ENCODE measurements at places on chromosomes 3 and 15.

DNA sequence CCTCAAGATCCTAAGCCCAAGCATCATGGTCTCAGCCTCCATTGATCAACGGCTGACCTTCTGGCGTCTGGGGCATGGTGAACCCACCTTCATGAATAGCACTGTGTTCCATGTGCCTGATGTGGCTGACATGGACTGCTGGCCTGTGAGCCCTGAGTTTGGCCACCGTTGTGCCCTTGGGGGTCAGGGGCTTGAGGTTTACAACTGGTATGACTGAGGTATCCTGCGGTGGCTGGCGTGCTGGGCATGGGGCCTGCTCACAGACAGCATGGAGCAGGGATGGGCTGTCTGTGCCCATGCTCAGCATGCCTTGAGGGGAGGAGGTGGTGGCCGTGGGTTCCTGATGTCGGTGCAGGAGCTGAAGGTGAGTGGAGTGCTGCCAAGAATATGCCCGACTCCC is 3.3 kb downstream of the DALRD3 start:
- no peak for DNase-seq

- DNase-seq = no peak
Measured at GRCh38 chr3:135759651-135760050, 205.9 kb upstream of the PPP2R3A start.

DNA sequence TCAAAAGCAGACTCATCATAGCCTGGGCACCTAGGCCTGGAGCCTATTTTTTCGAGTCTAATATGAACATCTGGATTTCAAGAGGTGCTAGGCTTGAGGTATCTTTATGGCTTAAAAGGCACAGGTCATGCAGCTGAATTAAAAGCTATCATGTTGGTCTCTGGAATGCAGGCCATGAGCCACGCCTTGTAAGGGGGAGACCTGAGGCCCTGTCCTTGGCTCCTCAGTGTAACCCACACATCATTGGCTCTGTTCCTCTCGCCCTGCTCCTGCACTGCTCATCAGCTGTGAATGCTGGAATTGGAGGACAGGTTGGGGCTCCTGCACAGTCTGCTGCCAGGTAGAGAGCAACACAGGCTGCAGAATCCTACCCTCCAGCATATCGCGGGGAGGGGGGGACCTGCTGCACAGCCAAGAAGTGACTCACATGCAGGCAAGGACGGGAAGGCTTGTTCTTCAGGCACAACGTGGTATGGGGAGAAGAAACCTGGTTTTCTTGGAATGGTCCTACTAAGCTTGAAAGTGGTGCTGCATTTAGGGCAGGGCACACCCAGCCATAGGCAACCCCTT is 146.0 kb downstream of the CHST2 start:
- DNase-seq = no peak

DNA sequence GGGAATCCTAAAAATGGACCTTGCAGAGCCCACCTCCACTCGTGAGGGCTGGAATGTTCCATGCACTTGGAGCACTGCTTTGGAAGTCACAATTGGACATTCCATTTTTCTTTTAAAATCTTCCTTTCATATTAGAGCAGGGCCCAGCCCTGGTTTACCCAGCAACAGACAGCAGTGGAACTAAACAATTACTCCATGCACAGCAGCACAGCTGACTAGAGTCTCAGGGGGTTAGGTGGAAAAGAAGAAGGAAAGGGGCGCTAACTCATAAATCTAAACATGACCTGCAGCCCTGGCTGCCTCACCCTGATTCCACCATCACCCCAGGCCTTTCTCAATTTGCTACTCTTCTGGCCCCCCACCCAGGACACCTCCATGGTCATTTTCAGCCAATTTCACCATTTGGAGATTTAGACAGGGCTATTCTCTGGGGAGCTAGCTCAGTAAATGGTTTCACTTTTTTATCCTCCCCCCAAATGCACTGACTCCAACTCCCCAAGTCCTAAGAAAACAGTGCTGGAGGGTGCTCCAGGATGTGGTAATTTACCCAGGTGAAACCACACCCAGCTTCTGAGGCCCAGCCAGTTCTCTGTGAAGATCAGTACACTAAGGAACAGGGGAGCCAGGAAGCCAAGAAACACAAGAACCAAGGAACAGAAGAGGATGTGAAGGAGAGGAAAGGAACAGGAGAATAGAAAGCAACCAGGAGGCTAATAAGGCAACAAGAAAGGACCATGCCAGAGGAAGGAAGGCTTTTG is 1.6 kb upstream of the LRRC31 start:
- no peak for DNase-seq

DNA sequence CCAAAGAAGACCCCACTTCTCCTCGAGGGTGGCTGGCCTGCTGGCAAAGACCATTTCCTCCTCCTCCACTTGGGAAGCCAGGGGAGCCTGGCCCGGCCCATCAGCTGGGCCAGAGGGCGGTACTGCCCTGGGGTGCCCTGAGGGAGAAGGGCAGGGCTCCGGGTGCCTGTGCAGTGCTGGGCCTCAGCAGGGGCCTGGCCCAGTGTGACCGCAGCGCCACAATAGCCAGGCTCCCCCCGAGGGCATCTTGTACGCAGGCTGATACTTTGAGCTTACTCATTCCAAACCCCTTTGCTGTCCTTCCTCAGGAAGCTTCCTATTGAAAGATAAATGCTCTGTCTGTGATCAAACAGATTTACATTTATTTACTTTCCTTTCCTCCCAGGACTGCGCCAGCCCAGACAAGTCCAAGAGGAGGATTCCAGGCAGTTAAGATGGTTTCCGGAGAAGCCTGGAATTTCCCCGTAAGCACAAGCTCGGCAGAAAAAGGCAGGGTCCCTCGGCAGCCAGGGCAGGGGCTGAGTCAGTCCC is 240.1 kb downstream of the XXYLT1 start:
- no peak for DNase-seq

DNA sequence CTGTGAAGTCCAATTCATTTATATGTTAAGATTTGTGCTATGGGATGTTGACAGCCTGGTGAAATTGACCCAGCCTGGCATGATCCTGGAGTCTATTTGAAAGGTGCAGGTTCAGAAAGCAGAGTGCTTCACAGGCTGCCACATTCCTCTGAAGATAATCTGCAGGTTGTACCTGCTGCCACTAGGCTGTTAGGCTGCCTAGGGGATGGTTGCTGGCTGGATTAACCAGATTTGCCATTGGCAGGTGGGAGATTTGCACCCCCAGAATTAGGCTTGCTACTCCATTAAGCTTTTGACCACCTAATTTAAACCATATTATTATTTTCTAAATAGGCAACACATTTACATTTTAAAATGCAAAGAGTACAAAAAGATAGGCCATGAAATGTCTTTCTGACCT is 85.8 kb upstream of the RASGRP1 start:
- no peak for DNase-seq

GRCh38 chr3:43906849-43907507 is 216.2 kb downstream of the ABHD5 start:
- no peak for DNase-seq

DNA sequence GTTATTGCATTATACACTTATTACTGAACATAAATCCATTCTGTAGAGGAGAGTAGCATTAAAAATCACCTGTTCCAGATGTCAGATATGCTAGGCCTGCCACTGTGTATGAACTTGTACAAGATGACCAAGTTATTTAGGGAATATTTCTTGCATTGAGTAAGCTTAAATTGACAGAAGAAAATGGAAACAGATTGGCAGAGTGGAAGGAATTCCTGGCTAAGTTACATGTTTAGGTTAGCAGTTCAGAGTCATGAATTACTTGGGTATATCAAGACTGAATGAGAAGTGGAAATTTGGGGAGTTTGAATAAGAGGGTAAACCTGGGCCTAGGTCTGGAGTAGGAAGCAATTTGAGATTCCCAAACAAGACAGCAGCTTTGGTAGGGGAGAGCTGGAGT is 44.6 kb downstream of the ARHGAP31 start:
- DNase-seq = no peak

GRCh38 chr15:52150871-52151270 is 38.3 kb upstream of the BCL2L10 start:
- DNase-seq = no peak

- DNase-seq = no peak
Measured at GRCh38 chr3:52047295-52047960, 8.9 kb downstream of the DUSP7 start.

- no peak for DNase-seq
Measured at GRCh38 chr3:100634493-100635272, 25.3 kb downstream of the ADGRG7 start.

DNA sequence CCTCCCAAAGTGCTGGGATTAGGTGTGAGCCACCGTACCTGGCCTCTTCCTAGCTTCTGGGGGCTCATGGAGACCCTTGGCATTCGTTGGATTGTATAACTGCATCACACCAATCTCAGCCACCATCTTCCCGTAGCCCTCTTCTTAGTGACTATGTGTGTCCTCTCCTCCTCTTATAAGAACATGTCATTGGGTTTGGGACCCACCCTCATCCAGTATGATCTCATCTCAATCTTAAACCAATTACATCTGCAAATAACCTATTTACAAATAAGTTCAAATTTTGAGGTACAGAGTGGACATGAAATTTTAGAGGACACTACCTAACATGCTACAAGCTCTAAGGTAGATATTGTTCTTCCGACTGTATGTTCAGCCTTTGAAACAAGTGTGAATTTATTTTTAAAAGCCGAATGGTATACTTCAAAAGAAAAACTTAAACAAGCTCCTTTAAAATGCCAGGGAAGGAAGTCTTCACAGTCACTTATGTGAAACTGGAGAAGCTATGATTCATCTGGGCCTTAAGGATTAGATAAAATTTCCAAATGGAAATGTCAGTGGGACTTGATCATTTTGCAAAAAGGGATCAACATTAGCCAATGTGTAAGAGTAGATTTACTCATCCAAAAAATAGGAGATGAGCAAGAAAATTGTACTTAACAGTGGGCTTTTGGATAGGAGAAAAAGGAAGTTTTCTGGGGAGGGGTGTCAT is 225.7 kb downstream of the MEX3B start:
- no peak for DNase-seq

DNA sequence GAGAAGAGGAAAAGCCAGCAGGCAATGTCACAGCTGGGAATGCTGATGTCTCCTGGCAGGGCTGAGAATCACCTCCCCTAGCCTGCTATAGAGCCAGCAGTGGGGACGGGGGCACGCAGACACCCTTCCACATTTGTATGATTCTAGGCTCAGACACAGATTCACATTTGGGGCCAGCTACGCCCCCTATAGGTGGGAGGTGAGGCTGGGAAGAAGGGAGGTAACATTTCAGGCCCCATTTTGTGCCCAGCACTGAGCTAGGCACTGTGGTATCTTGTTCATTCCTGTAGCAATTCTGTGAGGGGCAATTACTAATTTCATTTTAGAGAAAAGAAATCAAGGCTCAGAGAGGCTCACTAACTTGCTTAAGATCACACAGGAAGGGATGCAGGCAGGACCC is 15.9 kb upstream of the ACAD9 start:
- no peak for DNase-seq

DNA sequence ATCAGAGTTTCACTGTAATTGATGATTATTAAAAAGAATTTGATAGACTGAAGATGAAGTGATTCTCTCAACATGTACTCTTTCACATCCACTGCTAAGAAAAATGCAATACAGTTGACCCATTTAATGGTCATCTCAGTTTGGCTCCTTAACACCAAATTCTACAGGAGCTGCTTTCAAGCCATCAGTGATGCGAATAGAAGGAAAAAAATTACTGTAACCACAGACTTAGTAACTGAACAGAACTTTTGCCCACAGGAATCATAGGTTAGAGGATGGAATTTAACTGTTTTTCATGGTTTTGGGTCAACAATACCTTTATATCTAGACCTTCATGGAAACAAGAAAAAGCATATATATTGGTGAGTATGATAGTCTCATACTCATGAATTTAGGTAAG is 633.5 kb downstream of the CADM2 start:
- no peak for DNase-seq

DNA sequence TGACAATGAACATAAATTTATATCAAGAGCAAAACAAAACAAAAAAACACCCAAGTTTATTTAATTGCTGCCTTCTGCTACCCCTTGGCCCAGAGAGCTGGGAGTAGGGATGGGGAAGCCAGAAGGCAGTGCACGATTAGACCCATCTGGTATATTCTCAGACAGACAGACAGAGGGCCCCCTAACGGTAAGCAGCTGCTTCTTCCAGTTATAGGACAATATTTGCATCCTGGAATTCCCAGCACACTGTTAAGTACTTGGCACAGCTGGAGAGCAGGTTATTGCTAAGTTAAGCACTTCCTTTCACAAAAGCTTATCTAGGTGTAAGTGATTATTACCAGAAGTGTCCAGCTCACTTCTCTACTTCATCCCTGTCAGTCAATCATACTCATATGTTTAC is 39.3 kb downstream of the C2CD4B start:
- no peak for DNase-seq

DNA sequence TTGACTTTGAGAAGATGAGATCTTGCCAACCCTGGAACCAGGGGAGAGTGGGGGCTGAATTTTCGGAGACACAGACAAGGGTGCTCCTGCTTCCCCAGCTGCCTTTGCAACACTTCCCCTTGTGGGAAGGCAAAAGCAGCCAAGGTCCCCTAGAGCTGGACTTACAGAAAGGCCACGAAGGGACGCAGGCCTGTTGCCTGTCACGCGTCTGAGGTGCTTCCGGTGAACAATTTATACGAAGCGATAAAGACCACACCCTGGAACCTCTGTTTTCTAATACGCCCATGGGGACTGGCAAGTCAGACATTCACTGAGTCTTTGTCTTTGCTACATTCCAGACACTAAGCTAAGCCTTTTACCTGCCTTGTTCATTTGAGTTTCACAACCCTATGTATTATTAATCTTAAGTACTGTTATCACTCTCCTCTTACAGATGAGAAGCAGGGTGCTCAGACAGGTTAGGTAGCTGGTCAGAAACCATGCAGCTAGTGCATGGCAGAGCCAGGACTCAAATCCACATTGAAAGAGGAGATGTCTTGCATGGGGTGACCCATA is 13.2 kb downstream of the MEGF11 start:
- DNase-seq = no peak

GRCh38 chr3:34078418-34078817 is 280.0 kb downstream of the PDCD6IP start:
- no peak for DNase-seq

DNA sequence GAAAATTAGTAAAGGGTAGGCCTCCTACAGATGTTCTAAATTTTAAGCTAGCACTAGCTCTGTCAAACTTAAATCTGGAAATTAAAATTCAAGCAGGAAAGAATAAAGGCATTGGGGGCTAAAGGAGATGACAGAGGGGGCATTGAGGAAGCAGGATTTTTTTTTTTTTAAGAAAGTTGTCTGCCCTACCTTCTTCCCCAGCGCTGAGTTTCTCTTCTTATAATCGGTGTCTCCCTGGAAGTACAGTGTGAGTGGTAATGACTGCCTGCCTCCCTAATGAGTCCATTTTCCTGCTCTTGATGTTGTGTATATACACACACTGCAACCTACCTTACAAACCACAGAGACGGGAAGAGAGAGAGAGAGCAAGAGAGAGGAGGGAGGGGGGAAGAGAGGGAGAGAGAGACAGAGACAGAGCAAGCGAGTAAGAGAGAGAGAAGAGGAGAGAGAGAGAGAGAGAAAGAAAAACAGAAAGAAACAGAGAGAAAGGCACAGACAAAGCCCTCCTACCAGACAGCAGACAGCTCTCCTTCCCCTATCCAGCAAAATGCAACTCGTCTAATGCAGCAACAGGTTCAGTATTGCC is 47.0 kb downstream of the ZBTB20 start:
- DNase-seq = peak; percentile 0
